ENCODE measurements at places on chromosomes 7 and 10.

DNA sequence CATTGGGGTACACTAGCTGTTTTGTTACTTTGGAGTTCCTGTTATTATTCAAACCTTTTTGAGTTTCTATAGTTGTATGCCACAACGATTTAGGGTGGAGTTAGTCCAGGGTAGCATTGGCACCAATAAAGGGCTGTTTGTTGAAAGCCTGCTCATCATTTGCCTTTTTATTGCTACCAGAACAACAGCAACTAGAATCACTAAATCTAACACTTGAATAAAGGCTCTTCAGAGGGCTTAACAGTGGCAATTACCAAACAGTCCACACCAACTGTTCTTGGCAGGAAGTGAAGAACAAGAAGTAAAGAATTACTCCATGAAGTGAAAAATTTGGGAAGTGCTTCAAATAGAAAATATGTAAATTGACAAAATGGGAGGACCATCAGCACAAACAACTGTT lies 621.4 kb downstream of the PHTF2 start:
- DNase-seq: no peak

- DNase-seq: no peak
Measured at GRCh38 chr10:7102557-7103349, 308.1 kb downstream of the SFMBT2 start.

DNA sequence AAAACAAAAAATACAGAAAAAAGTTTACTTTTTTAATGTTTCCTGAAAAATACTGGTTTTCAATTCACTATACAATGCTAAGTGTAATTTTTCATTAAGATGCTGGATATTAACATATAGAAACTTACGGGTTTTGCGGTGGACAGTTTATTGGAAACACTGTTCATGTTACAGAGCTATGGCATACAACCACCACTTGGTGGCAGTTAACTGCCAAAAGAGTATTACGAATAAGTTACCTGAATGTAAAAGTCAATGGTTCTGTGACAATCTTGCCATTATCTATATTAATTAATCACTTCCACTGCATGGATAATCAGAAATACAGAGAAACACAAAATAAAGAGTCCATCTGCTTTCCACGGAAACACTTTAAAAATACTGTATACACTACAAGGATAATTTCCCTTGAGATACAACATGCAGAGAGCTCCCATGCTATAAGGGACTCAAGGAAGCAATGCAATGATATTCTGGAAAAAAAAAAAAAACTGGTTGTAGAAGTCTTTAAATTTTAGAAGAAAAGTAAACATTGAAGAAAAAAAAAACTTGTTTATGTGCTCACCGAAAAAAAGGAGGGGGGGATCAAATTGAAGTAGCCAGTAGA lies 97.0 kb downstream of the TPK1 start:
- peak; percentile 0 for DNase-seq

GRCh38 chr7:159051916-159052315 lies 92.8 kb downstream of the VIPR2 start:
- no peak for DNase-seq

DNA sequence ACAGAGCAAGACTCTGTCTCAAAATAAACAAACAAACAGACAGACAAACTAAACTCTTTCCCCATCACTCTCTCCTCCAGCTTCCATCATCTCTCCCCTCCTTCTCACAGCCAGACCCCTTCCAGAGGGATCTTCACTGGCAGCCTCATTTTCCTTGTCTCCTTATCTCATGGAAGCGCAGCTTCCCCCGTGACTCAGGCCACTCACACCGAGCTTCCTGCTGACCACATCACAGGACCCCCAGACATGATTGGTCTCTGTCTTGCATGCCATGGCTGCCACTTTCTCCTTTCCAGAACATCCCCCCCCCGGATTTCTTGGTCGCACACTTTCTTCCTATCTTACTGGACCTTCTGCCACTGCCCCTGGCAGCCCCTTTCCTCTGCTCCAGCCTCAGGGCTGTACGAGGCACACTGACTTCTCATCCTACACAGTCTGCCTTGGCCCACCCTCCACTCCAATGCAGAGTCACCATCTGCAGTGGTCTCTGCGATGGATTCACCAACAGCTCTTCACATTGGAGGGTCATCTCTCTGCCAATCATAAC lies 4.9 kb upstream of the INSIG1 start:
- no peak for DNase-seq

GRCh38 chr7:92412745-92413144 lies 34.5 kb upstream of the GATAD1 start:
- no peak for DNase-seq

- no peak for DNase-seq
Measured at GRCh38 chr7:48289656-48290055, 118.4 kb downstream of the ABCA13 start.

- DNase-seq: no peak
Measured at GRCh38 chr10:6694447-6695140, 114.5 kb upstream of the PRKCQ start.

DNA sequence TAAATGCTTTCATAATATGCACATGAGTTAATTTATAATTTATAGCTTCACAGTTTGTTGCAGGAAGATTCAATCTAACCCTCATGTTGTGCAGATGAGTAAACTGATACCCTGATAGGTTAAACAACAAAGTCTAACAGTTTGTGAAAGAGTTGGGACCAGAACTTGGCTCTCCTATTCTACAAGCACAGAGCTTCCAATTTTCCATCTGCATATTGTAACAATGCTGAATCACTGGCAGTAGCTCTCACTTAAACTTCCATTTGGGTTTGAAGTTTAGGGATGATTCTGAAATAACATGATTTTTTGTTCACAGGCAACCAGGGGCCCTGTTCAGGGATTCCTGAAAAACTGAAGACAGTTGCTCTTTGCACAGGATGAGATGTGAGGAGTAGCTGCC lies 179.3 kb downstream of the XPNPEP1 start:
- DNase-seq: no peak

GRCh38 chr7:71752171-71752935 lies 620.4 kb downstream of the GALNT17 start:
- DNase-seq: no peak

- DNase-seq: no peak
Measured at GRCh38 chr7:5543361-5543760, 119.7 kb upstream of the TNRC18 start.

GRCh38 chr7:94324380-94325121 lies 70.1 kb upstream of the COL1A2 start:
- no peak for DNase-seq

- DNase-seq: no peak
Measured at GRCh38 chr10:52313933-52314821, at the start of gene DKK1. DKK1 (plus strand) TSS chr10:52314281; CDS start chr10:52314435, 154 bp downstream.

DNA sequence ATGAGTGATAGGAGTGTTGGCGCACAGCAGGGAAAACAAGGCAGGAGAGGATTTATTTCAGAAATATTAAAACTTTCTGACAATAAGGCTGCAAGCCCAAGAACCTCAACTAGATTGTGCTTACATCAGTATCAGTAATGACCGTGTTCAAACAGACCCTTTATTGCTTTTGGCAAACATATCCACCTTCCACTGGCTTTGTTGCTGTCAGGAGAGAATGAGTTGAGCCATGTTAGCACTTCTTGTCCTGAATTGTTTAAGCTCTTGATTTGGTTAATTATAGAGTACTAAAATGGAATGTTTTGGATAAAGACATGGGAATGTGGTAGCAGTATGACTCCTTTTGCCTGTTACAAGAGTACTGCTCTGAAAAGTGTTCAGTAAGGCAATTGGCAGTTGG lies 3.8 kb downstream of the AHCYL2 start:
- DNase-seq: no peak

GRCh38 chr10:3832022-3832786 lies 47.2 kb upstream of the KLF6 start:
- no peak for DNase-seq

DNA sequence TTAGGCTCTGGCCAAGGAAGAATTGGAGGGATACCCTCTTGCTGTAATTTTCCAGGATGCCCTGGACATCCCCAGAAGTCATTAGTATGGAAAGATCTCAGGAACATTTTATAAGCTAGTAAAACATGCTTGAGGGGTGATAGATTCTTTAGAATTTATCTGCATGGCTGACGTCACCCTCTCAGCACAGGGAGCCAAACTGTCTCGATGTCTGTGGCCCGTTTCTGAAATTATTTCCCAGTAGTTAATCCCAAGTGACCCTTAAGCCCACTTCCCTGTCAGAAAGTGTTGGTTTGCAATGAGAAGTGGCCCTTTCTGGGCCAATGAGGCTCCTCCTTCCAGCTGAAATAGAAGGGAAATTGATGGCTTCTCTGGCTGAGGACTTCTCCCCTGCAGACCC lies 184.5 kb upstream of the BMPER start:
- DNase-seq: no peak

- no peak for DNase-seq
Measured at GRCh38 chr7:19362099-19362498, 216.9 kb upstream of the FERD3L start.

DNA sequence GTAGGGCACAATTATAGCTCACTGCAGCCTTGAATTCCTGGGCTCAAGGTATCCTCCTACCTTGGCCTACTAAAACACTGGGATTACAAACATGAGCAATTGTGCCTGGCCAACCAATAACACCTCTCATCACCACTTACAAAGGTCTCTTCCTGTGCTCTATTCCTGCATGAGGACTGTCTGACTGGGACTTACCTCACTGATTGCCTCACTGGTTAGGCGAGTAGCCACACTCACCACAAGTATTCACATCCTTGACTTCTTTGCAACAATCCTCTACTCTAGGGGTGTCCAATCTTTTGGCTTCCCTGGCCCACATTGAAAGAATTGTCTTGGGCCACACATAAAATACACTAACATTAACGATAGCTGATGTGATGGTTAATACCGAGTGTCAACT lies 22.6 kb upstream of the PDIA4 start:
- DNase-seq: no peak

DNA sequence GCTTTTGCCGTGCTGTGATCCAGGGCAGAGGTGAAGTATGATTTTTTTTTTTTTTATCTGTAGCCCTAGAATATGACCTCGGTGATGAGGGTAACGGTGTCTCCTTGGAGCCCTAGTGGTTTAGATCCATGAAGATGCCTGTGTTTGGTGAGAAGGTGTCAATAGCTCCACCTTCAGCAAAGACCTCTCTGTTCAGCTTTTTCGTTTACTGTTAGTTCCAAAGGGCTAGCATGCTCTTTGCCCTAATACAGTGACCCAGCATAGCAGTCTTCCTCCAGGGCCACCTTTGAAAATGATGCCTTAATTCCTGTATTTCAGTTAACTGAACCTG lies 746 bp upstream of the MRPS16 start:
- DNase-seq: no peak

GRCh38 chr7:110590415-110590814 lies 500.5 kb upstream of the LRRN3 start:
- no peak for DNase-seq

GRCh38 chr10:129029051-129029450 lies 438.0 kb upstream of the MGMT start:
- no peak for DNase-seq

DNA sequence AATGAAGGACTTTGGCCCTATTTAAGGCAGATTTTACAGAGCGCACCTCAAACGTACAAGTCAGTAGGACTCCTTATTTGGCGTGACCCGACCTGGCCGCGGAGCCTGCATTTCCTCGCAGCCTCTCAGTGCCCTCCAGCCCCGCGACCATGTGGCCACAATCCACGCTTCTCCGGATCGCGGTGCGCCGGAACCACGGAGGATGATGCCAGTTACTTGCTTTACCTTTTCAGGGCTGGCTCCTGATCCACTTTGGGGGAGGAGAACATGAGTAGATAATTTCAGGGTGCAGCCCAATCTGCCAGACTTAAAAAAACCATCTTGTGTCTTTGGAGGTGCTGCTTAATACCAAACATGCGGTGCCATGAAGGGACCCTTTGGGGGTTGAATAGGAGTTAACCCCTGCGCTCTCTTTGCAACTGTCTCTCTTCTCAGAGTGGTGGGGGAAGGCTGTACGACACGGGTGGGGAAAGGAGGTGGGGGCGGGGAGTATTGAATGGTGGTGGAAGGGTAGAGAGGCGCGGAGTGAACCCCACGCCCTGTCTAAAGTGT lies 1.5 kb downstream of the FRAT1 start:
- no peak for DNase-seq

GRCh38 chr10:10093021-10093420 lies 924.7 kb upstream of the CELF2 start:
- no peak for DNase-seq

DNA sequence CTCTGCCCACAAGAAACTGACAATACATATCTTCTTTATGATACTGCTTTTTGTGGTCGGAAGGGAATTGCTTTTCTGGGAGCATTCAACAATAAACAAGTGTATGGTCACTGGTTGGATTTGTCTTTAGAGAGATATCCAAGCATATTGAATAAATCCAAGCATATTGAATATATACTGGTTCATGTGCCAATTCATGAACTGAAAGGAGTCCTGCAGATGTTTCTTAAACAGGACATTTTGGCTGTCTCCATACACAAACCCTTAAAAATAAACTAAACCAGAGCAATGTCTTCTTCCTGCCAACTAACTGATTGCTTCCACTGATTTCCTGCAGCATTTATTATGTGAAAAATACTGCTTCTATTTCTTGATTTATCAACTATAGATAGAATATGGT lies 173.9 kb downstream of the FOXP2 start:
- DNase-seq: no peak

DNA sequence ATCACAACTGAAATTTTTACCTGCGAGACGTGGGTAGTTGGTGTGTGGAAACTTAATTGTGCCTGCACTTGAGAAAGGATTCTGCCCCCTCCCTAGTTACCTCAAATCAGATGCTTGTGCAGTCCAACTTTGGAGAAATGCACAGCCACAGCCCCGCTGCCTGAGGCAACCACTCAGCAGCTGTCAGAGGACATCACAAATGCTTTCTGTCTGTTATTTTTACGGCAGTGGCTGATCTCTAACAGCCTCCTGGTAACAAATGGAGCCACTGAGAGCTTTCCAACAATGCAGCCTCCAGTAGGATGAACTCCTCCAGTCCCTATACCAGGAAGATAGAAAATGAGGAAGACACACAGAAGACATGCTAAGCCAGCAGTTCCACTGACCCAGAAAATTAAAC lies 712.2 kb upstream of the GHITM start:
- DNase-seq: no peak

GRCh38 chr7:130903358-130903974 lies 169.5 kb upstream of the KLF14 start:
- no peak for DNase-seq
